Esophagus mucosa (tissue), 1 donor: ENCODE measurements at places on chromosomes 1 and 21. TPM values are rescaled to one million over a fixed set of nuclear protein-coding genes. Genes with fewer than 3 reads are reported as not detected.

BEST4 gene
- not detected for total RNA-seq

ANKRD34A gene
- total RNA-seq = 0.12 TPM

PTPRU gene
- total RNA-seq = 6.2 TPM

IFI44 gene
- 10.7 TPM for total RNA-seq

TBX19 gene
- total RNA-seq = 0.60 TPM

LENEP gene
- total RNA-seq = not detected

AMY2A gene
- not detected for total RNA-seq

OR1C1 gene
- total RNA-seq = not detected

PDZK1 gene
- not detected for total RNA-seq

USH2A gene
- not detected for total RNA-seq

WRAP73 gene
- total RNA-seq = 13.9 TPM

ILDR2 gene
- total RNA-seq = 0.08 TPM

IL10 gene
- 0.84 TPM for total RNA-seq

ESPN gene
- total RNA-seq = 33.4 TPM

PLA2G2A gene
- 10.9 TPM for total RNA-seq

SLC1A7 gene
- total RNA-seq = not detected

ZNF326 gene
- 14.7 TPM for total RNA-seq

DNAH14 gene
- 5.9 TPM for total RNA-seq

TMEM200B gene
- total RNA-seq = 1.4 TPM

KDF1 gene
- total RNA-seq = 16.5 TPM

ACP6 gene
- 14.3 TPM for total RNA-seq

SPRR2A gene
- 5,244 TPM for total RNA-seq

GBP6 gene
- total RNA-seq = 430 TPM

SLAMF8 gene
- 0.80 TPM for total RNA-seq

CFAP45 gene
- total RNA-seq = 1.5 TPM

CD101 gene
- total RNA-seq = 1.5 TPM
